Activated T-cell treated with anti-CD3 and anti-CD28 coated beads, Interleukin-2, amount 50 U/mL, for 72 hours (primary cell): ENCODE measurements at places on chromosomes 3 and 15.

- DNase-seq, result no peak
Measured at GRCh38 chr15:68186671-68187397, 18.3 kb downstream of the CALML4 start.

GRCh38 chr3:191020730-191021396 lies 158.4 kb upstream of the GMNC start:
- DNase-seq, result no peak

GRCh38 chr3:104411757-104412156 lies 955.0 kb upstream of the ALCAM start:
- no peak for DNase-seq

GRCh38 chr3:58034738-58035523 lies 26.7 kb downstream of the FLNB start:
- peak; percentile 59 for DNase-seq

DNA sequence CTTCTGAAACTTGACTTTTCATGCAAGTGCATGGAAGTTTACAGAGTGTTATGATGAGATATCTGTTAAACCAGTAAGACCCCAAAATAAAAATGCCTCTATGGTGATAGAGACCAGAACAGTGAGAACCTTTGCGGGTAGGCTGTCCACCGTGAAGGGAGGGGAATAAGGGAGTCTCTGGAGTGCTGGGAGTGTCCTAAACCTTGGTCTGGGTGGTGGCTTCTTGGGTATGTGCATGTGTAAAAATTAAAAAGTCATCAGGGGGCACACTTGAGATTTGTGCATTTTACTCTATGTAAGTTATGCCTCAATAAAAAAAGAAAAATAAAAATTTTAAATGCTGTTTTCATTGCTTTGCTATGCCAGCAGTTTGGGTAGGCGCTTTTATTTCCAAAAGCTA lies 38.2 kb upstream of the BNC1 start:
- no peak for DNase-seq

DNA sequence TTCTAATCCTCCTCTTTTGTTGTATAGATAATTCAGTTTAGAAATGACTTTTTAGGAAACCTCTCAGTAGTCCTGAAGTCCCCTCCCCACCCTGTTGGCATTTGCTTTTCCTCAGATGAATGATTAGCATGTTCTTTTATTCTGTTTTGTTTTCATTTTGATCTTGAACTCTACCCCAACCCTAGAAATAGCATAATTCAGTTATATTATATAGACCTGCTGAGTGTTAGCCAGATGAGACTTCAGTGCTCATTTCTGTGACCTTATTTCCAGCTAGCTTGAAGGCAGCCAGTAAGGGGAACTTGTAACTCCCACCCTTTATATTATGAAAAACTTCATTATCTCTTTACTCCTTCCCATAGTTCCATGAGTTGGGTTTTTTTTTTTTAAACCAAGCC lies 41.2 kb downstream of the SNRK start:
- no peak for DNase-seq

DNA sequence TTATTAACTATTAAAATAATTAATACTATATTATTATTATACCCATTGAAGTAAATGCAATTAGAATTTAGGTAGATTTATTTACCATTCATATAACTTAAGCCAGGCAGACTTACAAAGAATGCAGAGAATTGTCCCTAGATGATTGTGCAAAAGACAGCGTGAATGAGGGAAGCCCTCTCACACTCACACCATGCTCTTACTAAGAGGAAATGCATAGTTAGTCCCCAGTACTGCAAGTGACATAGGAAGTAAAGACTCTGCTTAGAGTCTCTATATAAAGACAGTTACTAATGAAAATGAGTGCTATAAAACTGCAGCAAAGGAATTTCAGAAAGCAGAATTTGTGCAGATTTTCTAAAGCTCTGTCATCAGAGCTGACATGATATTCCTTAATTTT lies 270.4 kb downstream of the ZBBX start:
- no peak for DNase-seq

- DNase-seq, result no peak
Measured at GRCh38 chr15:101322016-101322695, 27.1 kb upstream of the SNRPA1 start.

- no peak for DNase-seq
Measured at GRCh38 chr3:14553871-14554270, 13.7 kb upstream of the GRIP2 start.

- DNase-seq, result no peak
Measured at GRCh38 chr3:190497811-190498210, 16.1 kb upstream of the IL1RAP start.

DNA sequence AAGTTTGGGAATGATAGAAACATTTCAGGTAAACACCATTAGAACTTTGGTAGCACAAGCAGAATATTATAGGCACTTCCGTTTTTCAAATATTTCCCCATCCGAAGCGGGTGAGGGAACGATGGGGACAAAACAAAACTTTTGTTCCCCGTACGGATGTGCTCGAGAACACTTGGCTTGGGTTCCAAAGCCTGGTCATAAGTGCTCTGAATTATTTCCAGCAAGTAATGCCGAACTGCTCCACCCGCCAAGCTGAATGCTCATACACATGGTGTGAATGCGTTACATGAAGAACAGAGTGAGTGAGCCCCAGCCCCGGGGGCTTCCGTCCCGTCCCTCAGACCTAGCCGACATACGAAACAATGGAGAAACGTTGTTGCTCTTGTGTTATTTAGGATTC lies 438.2 kb upstream of the ARRDC4 start:
- no peak for DNase-seq

DNA sequence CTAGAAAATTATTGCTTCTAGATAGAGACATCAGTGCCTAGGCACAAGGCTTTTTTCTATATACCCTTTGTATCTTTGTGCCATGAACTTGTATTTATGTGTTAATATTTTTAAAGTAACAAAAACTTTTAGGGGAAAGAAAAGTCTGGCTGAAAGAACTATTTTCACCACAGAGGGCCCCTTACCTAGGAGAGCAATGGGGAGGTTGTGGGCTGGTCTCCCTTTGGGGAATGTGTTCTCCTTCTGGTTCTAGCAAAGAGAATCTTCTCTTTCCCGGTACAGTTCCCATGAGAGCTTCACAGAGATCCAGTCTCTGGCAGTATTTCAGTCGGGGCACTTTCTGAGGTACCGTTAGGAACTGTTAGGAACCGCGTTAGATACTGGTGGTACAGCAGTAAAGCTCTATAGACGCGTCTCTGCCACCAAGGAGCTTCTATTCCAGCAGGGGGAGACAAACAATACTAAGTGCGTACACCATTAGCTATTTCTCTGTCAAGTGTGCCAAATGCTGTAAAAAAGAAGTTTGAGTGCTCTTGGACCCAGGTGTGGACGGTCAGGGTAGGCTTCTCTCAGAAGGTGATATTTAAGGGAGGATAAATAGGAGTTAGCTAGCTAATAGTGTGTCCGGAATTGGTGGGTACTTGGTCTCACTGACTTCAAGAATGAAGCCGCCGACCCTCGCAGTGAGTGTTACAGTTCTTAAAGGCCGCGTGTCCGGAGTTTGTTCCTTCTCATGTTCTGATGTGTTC lies 4.6 kb upstream of the EPB42 start:
- DNase-seq, result peak; percentile 55

DNA sequence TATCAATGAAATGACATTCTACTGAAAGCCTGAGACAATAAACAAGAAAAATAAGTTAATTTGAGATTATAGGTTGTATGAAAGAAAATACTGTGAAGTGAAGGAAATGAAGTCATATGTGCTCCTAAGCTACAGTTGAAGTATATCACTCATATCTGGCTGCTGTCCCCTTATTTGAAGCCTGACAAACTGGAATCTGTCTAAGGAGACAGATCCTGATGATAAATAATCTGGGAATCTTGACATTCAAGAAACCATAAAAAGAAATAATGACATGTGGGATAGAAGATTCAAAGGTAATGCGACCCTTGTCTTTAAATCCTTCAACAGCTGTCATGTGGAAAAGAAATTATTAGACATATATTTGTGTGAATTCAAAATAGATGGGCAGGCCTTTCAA lies 424.5 kb upstream of the LMCD1 start:
- no peak for DNase-seq
